ENCODE measurements at places on chromosomes 6 and 20.

- DNase-seq, result no peak
Observed at GRCh38 chr6:144543006-144543871, 258.1 kb downstream of the UTRN start.

DNA sequence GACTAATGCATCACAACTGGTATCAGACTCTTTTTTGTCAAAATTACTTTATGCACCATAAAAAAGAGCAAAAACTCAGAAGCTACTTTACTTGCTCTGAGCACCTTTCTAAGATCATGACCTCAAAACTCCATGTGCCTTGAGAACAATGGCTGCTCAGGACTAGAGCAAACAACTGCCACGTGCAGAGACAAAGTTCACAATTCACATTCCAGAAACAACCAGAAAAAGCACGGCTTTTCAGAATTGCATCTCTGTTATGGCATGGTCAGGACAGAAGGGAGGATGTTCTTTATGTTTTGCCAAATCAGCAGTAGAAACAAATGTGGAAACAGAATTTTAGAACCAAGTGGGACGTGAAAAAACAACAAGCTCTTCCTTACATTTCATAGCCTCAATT lies 70.5 kb downstream of the CNKSR3 start:
- DNase-seq, result no peak

DNA sequence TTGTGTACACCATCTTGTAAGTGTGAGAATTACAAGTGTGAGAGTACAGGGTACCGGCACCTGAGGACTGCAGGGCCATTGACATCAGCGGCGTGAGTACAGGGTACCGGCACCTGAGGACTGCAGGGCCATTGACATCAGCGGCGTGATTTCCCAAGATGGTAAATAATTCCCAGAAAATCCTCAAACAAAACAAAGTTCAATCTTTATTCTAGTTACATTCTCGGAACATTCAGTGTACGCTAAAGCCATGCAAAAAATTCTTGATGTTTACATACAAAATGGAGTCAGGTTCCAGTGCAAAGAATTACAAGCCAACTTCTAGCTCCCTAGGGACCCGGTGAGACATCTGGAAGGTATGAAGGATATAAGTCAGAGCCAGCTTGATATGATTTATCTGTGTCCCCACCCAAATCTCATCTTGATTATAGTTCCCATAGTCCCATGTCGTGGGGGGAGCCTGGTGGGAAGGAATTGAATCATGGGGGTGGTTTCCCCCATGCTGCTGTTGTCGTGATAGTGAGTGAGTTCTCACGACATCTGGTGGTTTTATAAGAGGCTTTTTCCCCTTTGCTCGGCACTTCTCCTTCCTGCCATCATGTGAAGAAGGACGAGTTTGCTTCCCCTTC lies 172.7 kb downstream of the TTLL2 start:
- DNase-seq, result no peak

DNA sequence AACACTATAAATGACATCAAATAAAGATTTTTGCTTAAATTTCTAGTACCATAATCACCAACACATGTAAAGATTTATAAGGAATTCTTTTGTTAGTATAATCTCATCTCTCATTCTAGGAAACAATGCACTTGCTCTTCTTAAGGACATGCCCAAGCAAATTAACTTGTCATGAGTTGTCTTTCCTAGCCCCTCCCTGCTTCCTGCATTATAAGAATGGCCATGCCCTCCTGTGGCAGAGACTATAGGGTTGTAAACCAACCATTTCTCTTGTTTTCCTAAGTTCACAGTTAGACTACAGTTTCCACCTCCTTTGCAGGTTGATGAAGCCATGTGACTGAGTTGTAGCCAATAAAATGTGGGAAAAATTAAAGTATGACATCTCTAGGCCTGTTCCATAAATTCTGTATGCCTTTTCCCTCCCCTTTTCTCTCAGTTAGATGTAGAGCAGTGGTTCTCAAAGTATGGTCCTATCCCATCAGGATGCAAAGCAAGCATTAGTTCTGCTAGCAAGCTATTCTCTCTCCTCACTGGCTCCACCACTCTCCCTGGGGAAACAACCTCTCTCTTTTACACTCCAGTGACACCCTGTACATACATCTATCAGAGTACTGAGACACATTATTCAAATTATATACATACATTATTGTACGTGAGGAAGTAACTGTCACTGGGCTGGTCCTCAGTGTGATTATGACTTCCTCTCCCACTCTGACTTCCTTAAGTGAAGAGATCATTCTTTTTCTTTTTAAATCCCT lies 295.0 kb downstream of the PKHD1 start:
- no peak for DNase-seq

DNA sequence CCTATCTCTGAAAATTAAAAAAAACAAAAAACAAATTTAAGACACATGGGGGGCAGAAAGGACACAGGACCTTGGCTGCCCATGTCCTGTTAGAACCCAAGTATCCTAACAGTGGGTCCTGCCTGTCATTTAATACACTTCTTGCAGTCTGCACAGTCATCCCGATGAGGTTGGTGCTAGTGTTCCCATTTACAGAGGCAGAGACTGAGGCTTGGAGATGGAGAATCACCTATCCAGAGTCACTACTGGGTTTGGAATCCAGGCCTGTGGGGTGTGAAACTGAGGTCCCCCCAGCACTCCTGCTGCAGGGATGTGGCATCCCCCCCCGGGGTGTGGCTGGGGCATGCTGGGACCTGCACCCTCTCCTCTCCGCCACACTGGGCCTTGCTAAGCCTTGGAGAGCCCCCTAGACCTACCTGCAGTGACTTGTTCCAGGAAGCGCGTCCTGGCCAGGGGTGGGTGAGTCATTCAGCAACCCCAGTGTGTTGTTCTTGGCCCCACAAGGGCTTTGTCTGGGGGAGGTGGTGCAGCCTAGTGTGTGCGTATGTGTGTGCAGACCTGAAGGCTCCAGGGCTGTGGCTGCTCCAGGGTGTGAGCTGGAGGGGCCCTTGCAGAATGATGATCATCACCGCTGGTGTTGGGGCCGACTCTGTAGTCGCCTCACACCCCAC lies 49.7 kb downstream of the BCAS4 start:
- no peak for DNase-seq

DNA sequence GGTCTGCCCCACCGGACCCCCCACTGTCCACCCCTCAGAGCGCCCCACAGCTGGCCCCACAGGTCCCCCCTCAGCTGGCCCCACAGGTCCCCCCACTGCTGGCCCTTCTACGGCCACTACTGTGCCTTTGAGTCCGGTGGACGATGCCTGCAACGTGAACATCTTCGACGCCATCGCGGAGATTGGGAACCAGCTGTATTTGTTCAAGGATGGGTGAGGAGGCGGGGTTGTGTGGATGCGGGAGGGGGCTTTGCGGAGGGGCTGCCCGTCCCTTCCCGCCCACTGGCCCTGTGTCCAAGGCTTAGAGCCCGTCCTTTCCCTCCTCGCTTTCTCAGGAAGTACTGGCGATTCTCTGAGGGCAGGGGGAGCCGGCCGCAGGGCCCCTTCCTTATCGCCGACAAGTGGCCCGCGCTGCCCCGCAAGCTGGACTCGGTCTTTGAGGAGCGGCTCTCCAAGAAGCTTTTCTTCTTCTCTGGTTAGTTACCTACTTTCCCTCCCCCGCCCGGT lies 4.7 kb downstream of the MMP9 start:
- DNase-seq, result no peak

DNA sequence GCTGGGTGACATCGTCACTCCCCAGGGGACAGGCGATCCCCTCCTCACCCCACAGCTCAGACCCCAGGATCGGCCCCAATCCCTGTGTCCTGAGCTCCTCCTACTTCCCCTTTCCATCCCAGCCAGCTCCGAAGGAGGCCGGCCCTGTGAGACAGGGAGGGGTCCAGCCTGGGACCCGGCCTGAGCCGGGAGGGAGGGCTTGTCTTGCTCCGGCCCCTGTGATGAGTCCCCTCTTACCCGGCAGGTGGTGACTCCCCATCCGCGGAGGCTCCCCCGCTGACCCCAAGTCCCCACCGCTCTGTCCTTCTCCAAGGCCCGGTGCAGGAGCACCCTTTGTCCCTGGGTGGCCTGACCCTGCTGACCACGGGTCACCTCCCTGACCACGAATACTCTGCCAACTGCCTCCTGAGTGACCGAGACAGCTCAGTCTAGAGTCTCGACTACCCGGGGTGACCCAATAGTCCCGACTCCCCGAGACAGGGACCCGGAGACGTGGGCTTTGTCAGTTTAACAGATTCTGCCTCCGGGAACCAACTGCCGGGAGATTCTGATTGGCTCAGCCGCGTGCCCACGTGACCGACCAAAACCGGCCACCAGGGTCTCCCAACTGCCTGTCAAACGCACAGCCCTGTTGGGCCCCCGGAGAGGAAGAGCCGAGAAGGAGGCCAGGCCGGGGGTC lies 187.4 kb upstream of the PROKR2 start:
- no peak for DNase-seq

GRCh38 chr20:13302647-13303450 lies 81.8 kb downstream of the ISM1 start:
- DNase-seq, result peak; percentile 33

GRCh38 chr6:43260791-43261190 lies 17.5 kb downstream of the TTBK1 start:
- DNase-seq, result no peak

- DNase-seq, result no peak
Observed at GRCh38 chr6:131400779-131401496, 172.1 kb upstream of the ARG1 start.

GRCh38 chr20:35510951-35511735 lies 18.3 kb downstream of the C20orf173 start:
- DNase-seq, result no peak

GRCh38 chr20:50320901-50321796 lies 130.5 kb downstream of the CEBPB start:
- DNase-seq, result no peak

DNA sequence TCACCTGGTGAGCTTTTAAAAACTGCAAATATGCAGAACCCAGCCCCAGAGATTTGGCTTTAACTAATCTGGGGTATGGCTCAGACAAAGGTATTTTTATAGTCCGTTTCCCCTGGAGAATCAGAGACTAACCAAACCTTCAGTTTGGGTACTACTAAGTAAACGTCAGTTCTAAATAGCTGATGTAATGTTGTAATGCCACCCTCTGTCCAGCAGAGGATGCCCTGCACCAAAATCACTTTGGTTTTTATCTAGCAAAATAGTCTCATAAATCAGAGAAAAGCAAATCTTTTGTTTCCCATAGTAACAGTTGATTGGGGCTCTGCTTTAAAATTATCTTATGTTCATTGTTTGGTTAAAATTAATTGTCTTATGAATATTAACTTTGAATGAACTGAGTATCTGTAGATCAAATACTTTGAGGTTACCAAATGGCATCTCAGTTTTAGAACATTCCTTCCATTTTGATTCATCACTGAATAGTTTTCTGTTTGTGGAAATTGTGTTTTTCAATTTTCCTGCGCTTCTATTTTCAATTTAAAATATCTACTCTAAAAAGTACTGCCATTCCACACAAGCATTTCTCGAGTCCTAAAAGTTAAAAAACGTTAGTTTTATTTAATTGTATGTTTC lies 278.3 kb upstream of the PLCB4 start:
- peak; percentile 11 for DNase-seq

DNA sequence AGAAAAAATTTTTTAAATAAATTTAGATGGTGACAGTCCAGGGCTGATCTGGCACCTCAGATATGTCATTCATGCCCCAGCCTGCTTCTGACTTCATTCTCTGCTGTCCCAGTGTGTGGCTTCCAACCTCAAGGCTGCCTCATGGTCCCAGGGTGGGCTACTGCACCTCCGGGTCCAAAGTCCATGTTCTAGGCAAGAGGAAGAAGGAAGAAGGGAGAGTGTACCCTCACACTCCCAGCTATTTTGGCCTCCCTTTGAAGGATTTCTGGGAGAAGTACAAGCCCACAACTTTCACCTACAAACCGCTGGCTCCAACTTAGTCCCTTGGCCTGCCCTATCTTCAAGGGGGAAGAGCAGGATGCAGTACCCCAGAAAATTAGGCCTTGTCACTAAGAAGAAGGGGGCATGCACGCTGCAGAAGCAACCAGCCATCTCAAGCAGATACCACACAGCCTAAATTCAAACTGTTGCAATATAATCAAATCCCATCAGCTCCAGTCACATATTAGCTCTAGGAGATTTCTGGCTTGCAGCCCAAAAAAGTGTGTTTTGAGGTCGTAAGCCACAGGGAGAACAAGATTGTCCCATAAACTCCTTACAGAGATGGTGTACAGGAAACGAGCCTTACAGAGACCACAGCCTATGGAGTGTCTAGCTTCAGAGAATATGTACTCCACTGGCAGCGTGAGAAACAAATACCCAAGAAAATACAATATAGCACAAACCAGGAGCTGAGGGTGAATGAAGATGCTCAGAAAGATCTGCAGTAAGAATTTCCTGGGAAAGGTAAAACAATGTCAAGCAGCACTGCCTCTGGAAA lies 906 bp upstream of the BTN3A2 start:
- peak; percentile 35 for DNase-seq

DNA sequence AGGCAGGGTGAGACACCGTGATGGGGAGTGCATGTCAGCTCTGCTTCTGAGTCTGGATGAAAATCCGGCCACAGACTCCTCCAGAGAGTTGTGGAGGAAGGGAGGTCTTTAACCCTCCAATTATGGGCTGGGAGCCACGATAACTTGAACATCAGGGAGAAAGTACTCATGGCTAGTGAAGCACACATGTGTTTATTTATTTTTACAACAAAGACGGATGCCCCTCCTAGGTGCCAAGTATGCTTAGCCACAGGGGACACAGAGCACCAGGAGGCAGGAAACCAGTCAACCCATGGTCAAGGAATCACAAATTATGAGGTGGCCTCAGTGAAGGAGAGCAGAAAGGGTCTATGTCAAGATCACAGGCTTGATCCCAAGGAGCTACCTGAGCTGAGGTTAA lies 54.1 kb downstream of the ZNF217 start:
- no peak for DNase-seq
